Common myeloid progenitor, CD34-positive (primary cell): ENCODE measurements at places on chromosomes 6 and 20.
A peak's percentile ranks its signal among the peaks of the same experiment; 100 is the strongest.

DNA sequence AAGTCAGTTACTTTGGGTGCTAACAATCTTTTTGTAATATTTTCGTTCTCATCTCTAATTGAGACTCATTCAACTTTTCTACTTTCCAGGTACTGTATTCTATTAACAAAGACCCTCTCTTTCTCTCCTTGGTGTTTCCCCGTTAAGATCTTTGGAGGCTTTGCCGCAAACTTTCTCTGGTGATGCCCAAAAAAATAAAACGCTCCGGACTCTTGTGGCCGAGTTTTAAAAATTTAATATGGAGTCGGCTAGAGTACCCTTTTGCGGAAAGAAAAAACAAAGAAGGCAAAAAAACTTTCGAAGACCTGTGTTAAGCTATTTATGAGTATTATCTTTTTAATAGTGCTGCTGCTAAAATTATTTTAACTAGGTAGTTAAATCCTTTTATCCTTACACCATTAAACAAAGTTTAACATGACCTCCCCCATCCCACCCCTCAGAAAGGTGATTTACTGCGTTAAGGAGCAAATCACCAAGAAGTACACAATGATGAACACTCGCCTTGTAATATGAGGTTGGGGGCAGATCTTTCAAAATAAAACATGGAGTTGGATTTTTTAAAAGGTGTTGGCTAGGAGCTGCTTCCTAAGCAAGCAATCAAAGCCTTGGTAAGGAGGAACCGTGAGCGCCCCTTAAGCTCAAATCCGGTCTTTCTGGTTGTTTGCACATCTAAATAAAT, 10.0 kb downstream of the SIM1 start:
- no peak for DNase-seq

DNA sequence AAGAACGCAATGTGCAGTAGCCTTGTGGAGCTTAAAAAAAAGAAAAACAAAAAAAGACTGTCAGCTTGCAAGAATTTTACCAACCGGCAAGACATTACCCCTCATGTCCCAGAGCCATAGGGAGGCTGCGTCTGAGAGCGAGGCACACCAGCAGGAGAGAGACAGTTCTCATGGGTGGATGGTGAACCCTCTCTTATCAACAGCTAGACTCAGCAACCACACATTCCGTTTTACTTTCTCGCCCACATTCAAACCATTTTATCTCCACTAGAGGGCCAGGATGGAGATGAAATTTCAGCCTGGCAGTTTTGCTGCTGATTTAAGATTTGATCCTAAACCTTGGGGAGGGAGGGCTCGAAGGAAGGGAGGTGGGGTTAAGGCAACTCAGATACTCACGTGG, 247.0 kb downstream of the ATXN1 start:
- peak; percentile 84 for DNase-seq

DNA sequence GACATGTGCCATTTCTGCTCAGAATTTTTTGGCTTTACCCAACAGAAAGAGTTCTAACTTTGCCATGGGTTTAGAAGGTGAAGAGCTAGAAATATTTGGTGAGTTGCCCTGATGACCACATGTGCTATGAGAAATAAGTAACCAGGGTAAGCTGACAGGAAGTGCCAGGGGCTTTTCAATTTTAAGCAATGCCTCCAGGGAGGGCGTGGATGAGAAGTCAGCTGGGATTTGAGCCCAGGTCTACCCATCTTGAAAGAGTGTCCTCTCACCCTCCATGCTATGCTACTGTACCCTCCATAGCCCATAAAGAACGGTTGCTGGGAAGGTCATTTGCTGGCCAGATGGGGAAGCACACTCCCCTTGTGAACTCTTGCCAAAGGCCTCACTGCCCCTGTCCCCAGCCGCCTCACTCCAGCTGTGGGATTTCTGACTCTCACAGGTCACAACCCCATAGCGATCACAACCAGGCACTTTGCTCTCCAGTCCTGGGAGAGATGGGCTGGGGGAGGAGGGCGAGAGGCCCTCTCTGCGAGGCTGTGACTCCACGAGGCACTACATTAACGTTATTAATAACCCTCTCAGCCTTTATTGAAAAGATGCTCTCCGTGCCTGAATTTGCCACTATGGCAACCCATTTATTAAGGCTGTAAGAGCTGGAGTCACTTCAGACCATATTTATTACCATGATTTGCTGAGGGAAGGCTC, 291.1 kb downstream of the DHX35 start:
- DNase-seq = no peak

GRCh38 chr6:1217396-1217795, 94.5 kb upstream of the FOXQ1 start:
- DNase-seq = no peak

- DNase-seq = no peak
Measured at GRCh38 chr6:31836047-31836473, 8.5 kb downstream of the HSPA1B start.

GRCh38 chr6:43781941-43782704, 12.1 kb downstream of the VEGFA start:
- DNase-seq = no peak

- no peak for DNase-seq
Measured at GRCh38 chr6:41046084-41046483, 3.8 kb downstream of the TSPO2 start.

- no peak for DNase-seq
Measured at GRCh38 chr20:34634392-34634791, 42.5 kb downstream of the PIGU start.

DNA sequence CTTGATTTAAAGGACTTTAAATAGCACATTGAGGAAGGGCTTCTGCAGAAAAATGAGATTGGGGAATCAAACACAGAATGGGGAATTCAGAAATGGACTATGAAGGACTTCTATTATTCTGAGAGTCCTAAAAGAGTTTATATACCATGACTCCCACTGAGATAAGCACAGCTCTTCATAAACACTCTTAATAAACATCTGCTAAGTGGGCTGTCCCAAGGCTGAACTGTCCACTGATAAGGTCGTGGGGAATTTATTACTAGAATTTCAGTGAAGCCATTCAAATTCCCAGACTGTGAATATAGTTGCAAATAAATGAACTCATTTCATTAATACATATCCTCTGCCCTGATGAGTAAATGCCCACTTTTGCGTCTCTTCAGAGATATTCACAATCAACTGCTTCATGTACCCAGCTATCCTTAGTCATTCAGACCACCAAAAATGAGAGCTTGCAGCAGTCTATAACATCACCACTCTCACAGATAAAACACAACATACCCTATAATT, 468.2 kb upstream of the RUNX2 start:
- DNase-seq = no peak

- no peak for DNase-seq
Measured at GRCh38 chr6:105091140-105091829, 88.5 kb downstream of the POPDC3 start.

DNA sequence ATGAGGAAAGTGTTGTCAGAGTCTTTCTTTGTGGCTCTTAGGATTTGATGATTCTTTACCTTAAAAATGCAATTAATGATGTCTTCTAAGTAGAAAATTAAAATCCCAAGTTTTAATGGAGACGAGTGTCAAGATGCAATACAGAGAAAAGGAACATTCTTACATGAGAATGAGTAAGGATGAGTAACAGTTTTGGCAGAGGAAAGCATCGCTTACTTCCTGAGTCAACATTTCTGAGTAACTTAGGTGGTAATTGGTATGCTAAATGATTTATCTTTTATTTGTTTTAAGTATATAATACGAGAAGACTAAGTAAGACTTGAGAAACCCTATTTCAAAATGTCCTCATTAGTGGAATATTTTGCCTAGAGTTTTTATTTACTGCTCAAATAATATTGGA, 101.3 kb downstream of the RTN4IP1 start:
- no peak for DNase-seq

GRCh38 chr6:47096211-47096895, 54.2 kb upstream of the ADGRF1 start:
- no peak for DNase-seq

DNA sequence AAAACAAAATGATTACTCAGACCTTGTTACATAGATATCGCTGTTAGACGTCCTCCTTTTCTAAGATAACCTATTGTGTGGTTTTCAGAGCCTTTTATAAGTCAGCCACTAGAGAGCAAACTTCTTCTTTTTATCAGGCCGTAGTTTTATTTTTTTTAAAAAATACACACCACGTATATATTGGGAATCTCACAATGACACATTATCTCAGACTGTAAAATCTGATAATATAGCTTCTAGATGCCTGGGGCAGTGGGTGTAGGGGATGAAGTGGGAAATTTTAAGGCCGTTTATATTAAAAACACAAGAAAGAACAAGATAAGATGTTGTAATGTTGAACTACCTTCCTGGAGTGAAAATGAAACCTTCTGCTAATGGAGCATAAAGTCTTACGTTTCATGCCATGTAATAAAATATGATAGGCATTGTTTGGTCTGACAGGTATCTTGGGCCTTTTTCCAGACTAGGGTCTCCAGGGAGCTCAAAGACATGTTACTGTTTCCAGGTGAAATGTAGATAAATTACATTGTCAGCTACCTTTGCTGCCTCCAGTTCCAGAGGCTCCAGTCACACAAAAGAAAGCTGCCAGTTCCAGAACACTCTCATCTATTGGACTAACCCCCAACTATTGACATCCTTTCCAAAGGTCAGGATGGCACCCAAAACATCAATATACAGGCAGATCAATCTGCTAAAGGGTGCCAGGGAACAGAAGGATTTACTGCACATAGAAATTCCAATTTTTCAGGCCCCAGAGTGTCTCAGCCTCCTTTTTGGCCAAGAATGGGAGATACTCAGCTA, 130.2 kb upstream of the AKIRIN2 start:
- peak; percentile 65 for DNase-seq

GRCh38 chr20:35306931-35307517, 14.8 kb upstream of the FAM83C start:
- DNase-seq = peak; percentile 65

GRCh38 chr20:34978092-34978744, 22.6 kb downstream of the MYH7B start:
- DNase-seq = no peak

DNA sequence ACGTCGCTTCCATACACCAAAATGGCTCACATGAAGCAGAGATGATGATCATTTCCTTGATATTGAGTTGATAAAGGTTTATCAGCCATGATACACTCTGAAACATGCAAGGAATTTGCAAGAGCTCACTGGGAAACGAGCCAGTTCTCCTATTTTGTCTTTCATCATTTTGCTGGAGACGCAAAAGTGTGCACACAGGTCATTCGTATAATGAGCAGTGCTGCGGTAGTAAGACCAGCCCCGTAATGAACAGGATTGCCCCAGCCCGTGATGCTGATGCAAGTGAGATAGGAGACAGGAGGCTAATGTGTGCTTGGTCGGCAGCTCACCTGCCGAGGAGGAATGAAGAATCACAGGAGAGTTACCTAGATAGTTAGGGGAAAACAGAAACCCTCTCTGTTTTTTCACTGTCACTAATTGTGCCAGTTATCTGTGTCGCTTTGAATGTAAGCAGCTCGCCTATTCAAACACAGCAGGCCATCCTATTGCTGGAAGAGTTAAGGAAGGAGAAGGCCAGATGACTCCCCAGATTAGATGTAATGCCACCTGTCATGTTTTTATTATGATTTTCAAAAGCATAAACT, 391.8 kb downstream of the SAMD5 start:
- DNase-seq = no peak

- no peak for DNase-seq
Measured at GRCh38 chr6:48474136-48474535, 363.1 kb upstream of the PTCHD4 start.

DNA sequence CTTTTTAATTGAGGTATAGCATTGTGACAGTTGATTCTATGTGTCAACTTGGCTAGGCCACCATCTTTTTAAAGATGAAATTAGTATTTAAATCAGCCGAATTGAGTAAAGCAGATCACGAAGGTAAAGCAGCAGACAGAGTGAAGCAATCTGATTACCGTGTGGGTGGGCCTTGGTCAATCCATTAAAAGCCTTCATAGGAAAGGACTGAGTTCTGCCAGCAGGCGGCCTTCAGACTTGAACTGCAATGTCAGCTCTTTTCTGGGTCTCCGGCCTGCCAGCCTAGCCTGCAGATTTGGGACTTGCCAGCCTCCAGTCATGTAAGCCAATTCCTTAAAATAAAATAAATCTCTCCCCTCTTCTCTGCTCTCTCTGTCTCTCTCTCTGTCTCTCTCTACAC, 22.4 kb upstream of the TGM2 start:
- no peak for DNase-seq

- no peak for DNase-seq
Measured at GRCh38 chr6:132525866-132526265, 12.2 kb upstream of the TAAR9 start.

DNA sequence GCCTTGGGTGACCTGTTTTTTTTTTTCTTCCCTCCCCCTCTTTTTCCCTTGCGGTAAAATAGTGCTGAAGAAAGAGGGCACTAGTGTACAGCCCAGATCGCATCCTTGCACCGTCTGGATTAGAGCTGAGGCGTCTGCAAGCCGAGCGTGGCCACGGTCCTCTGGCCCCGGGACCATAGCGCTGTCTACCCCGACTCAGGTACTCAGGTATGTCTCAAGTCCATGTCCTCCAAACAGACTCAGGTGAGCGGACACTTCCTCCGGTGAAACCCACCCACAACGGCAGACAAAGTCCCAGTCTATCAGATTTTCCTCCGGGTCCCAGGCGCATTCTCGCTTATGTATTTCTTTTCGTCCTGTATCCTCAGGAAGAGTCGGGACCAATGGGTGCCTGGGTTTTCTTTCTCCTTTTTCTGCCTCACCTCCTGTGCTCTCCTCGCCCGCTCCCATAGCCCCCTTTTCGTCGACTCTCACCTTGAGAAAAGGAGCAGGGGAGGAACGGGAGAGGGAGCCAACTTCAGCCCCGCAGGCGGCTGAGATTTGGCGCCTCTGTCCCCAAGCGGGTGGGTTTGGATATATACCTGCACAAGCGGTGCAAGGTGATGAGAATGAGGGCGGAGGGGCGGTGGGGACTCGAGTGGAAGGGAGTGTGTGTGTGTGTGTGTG, 1.1 kb upstream of the GRM1 start:
- DNase-seq = no peak

DNA sequence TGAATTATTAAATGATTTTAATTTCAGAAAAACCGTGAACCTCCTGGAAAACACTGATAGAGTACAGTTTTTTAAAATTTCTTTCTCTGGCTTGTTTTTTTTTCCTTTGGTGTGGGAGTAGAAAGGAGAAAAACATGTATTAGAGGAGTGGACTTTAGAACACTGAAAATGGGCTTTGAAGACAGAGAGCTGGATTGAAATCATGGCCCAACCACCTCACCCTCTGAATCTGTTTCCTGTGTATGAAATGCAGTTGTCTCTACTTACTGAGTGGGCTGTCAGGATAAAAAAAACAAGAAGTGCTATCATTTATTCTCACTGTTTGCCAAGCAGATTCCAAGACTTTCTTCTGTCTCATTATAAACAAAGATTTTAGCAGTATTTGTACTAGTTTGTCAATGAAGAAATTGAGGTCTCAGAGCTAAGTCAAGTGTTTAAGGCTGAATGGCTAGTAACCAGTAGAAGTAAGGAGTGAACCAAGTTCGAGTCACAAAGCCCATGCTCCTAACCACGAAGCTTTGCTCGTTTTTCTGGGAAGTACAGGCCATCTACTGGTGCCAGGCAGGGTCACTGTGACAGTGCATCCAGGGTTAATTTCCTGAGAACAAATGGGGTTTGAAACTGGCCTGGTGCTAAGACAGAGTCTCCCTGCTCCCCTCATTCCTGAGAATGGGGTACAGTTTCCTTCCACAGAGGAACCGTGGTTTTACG, 256.4 kb downstream of the TMEM242 start:
- no peak for DNase-seq
